ENCODE measurements at places on chromosomes 2 and 18.

DNA sequence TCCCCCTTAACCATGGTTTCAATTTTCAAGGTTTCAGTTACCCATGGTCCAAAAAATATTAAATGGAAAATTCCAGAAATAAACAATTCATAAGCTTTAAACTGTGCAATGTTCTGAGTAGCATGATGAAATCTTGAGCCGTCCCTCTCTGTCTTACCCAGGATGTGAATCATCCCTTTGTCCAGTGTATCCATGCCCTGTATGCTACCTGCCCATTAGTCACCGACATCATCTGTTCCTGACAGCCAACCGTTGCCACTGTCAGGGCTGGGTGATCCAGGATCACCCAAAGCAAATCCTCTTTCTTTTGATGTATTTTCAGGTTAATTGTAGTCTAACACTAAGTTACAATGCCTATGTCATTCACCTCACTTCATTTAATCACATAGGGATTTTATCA is 15.7 kb upstream of the OLA1 start:
- DNase-seq, result no peak

GRCh38 chr2:102753563-102754159 is 8.2 kb upstream of the TMEM182 start:
- peak; percentile 14 for DNase-seq

- no peak for DNase-seq
These were observed 70.8 kb upstream of the SLC1A4 start for GRCh38 chr2:64918220-64918886.

DNA sequence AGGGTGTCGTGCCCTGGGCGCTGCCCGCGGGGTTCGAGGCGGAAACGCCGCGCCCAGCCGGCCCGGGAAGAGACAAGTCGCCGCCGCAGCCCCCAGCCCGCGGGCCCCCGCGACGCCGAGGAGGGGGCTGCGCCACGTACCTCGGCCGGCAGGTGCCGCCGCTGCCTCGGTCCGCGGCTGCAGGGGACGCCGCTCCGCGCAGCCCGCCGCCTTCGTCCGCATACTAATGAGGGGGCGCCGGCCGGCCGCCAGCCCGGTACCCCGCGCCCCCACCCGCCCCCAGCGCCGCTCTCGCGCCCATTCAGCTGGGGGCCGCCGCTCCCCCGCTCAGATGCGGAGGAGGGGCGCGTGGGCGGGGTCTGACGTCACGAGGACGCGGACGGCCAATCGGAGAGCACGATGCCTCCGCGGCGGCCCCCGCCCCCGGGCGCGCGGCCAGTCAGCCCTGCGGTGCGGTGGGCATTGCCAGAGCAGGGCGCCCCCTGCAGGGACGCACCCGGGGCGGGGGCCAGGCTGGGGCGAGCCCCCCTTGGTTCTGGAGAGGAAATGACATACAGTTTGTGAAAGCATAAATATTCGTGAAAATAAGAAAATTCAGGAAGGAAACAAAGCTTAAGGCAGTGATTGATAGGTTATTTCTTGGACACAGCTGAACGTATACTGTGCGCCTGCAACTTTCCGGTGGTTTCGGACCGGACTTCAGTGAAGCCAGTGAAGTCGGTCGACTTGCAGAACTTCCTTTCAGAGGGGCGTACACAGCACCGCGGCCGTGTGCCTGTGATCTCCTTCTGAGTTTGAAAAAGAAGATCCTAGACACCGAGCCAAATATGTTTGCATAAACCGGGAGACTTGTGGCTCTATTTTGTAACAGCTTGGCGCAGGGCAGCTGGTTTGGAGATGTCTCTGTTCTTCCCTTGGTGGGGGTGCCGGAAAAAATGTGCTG is at the start of gene ST3GAL5:
Gene ST3GAL5, minus strand, starts transcription at position 307 of the 943 bp plus-strand sequence. Its CDS starts 85 bp downstream, at position 222.
- peak; percentile 91 for DNase-seq

GRCh38 chr2:237403024-237403882 is 10.7 kb downstream of the COL6A3 start:
- no peak for DNase-seq

GRCh38 chr2:36360834-36361233 is 5.3 kb downstream of the CRIM1 start:
- no peak for DNase-seq

GRCh38 chr18:29491907-29492306 is 1315.0 kb upstream of the CDH2 start:
- no peak for DNase-seq

DNA sequence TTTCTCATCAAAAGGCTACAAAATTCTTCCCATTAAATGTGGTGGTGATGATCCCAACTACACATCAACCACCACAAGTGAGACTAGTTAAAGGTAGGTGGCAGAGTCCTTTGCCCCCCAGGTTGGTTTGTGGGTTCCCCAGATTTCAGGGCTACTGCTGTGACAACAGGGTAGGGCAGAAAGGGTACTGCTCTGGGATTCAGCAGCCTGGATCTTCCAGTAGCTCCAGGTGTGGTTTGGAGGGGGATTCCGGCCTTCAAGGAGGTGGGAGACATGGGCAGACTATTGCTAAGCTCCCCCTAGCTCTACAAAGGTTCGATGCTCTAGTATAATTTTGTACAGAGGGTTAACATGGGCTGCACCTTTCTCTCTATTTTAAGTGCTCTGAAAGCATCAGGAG is 74.9 kb upstream of the FZD5 start:
- DNase-seq, result no peak

GRCh38 chr2:233346930-233347329 is 7.4 kb upstream of the DGKD start:
- DNase-seq, result no peak

GRCh38 chr2:177547122-177547521 is 154.5 kb downstream of the AGPS start:
- DNase-seq, result no peak

- DNase-seq, result no peak
These were observed 24.9 kb downstream of the ACAA2 start for GRCh38 chr18:49788327-49788898.

- DNase-seq, result no peak
These were observed 152.6 kb downstream of the AGPS start for GRCh38 chr2:177545143-177545542.

DNA sequence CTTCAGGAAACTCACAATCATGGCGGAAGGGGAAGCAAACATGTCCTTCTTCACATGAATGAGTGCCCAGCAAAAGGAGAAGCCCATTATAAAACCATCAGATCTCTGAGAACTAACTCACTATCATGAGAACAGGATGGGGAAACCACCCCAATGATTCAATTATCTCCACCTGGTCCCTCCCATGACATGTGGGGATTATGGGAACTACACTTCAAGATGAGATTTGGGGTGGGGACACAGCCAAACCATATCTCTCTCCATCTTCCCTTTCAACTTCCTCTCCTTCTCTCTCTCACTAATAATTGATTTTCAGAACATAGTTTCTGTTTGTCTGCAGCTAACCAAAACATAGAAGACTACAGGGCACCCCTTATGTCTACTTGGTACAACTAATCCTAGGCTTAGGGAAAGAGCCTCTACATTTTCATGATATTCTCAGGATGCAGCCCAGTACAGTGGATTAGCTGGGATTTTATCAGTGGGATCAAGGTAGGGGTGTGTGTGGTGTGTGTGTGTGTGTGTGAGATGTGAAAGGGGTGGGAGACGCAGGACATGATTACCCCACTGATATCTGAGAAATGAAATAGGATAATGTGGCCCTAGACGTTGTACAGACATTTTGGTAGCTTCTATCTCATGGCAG is 2.8 kb upstream of the ATF2 start:
- no peak for DNase-seq

DNA sequence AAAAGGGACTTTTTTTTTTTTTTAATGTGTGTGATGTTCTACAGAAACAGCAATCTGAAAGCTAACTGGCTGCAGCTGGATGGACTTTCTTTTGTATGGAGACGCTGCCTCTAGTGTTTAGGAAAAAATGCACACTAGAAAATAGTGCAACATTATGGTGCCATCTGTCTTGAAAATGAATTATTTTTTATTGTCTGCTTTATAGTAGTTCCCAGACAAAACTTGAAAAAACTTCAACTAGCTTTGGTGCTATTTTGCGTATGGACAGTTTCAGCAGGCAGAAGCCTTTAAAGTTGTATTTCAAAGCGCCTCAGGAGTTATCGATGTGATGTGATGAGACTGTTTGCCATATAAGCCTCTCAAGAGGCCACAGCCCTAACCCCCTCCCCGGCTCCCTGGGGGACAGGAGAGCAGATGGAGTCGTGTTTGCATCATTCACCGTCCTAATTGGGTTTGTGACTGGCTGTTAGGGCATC is 86.9 kb downstream of the LTBP1 start:
- DNase-seq, result peak; percentile 83

DNA sequence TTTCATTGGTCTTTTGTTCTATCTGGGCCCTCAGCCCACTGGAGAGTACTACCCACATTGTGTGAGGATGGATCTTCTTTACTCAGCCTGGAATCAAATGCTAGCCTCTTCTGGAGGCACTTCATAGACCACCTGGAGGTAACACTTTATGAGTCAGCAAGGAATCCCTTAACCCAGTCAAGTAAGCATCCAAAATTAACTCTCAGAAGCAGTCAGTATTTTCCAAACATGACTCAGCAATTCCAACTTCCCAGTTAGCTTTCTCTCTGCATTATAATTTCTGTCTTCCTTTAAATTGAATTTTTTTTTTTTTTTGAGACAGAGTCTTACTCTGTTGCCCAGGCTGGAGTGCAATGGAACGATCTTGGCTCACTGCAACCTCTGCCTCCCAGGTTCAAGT is 142.7 kb downstream of the ACKR3 start:
- no peak for DNase-seq

- no peak for DNase-seq
These were observed 3.1 kb downstream of the TWIST2 start for GRCh38 chr2:238851026-238851425.

DNA sequence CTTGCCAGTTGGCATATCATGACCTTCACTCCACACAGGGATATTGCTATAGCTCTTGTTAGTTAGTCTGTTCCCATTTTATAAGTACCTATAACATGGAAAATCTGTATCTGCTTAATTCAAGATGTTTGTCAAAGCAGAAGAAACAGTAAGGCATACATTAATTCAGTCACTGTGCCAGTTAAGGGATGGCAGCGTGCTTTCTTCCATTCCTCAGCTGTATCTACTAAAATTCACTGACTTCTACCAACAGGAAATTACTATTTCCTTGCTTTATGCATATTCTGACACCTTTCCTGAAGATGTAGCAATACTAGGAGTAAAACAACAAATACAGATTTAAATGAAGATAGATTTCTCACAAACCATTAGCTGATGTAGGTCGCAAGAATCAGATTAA is 59.9 kb downstream of the RNF152 start:
- DNase-seq, result no peak

DNA sequence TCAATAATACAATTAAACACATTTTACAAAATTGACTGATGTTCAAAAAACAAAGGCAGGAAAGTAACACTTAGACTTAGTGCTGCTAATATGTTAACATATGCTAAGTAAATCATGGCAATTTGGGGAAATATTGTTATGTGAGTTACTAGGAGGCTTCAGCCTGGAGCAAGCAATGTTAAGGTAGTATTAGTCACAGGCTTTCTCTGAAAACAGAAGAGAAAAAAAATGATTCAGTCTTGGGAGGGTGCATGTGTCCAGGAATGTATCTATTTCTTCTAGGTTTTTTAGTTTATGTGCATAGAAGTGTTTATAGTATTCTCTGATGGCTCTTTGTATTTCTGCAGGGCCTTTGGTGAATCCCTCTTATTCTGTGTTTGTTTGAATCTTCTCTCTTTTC is 345.8 kb upstream of the TFPI start:
- no peak for DNase-seq

- DNase-seq, result no peak
These were observed 15.5 kb upstream of the SRBD1 start for GRCh38 chr2:45626387-45627221.

- DNase-seq, result no peak
These were observed 697.0 kb upstream of the ID2 start for GRCh38 chr2:7984693-7985353.

DNA sequence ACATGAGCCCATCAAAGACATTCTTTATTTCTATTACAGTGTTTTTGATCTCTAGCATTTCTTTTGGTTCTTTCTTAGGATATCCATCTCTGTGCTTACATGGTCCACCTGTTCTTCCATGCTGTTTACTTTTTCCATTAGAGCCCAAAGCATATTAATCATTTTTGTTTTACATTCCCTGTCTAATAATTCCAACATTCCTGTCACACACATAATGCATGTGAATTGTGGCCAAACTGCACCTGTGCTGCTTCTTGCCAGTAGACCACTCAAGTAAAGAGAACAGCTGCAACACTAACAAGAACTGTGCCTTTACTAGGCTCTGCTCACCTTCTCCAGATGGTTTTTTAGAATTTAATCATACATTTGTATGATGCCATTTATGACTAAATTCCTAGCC is 103.0 kb downstream of the PTH2R start:
- DNase-seq, result no peak

DNA sequence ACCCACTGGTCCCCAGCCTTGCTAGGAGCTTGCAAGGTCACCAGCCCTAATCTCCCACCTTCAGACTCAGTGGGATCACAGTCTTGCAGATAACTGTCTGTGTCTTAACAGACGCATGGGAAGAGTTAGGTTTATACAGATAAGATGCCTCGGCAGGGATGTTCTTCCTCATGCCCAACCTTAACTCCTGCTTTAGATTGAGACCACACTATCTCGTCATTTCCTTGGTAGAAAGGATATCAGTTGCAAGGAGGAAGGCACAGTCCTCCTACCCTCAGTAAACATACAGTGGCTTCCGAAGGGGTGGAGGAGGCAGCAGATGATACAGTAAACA is 7.2 kb downstream of the NT5DC4 start:
- no peak for DNase-seq

DNA sequence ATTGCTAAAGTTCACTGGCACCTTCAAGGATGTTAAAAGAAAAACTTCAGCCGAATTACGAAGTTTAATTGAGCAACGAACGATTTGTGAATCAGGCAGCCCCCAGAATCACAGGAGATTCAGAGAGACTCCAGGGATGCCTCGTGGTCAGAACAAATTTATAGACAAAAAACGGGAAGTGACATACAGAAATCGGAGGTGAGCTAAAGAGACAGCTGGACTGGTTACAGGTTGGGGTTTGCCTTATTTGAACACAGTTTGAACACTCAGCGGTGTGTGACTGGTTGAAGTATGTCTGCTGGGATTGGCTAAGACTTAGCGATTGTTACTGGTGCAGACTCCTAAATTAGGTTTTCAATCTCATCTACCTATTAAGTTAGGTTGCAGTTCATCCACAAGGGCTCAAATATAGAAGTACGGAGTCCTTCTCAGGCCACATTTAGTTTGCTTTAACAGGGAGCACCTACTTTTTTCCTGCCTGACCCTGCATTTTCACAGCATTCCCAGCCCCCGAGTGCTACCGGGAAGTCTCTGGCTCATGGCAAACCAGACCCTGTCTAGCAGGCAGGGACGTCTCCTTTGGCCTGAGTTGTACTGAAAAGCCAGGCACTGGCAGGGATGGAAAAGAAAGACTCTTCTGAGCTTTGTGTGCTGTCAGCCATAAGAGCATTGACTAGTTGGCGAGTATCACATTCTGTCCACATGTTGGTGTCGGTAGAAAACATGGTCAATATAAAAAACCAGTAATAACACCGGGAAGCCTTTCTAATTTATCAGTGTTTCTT is 41.1 kb downstream of the CDCA7 start:
- no peak for DNase-seq

GRCh38 chr2:96949701-96950350 is 36.6 kb downstream of the FAM178B start:
- DNase-seq, result peak; percentile 77

GRCh38 chr2:118371515-118371914 is 283.2 kb downstream of the INSIG2 start:
- DNase-seq, result peak; percentile 0

Data from hippocampal formation (tissue), 2 donors.